ENCODE measurements at places on chromosomes 7 and 10.

DNA sequence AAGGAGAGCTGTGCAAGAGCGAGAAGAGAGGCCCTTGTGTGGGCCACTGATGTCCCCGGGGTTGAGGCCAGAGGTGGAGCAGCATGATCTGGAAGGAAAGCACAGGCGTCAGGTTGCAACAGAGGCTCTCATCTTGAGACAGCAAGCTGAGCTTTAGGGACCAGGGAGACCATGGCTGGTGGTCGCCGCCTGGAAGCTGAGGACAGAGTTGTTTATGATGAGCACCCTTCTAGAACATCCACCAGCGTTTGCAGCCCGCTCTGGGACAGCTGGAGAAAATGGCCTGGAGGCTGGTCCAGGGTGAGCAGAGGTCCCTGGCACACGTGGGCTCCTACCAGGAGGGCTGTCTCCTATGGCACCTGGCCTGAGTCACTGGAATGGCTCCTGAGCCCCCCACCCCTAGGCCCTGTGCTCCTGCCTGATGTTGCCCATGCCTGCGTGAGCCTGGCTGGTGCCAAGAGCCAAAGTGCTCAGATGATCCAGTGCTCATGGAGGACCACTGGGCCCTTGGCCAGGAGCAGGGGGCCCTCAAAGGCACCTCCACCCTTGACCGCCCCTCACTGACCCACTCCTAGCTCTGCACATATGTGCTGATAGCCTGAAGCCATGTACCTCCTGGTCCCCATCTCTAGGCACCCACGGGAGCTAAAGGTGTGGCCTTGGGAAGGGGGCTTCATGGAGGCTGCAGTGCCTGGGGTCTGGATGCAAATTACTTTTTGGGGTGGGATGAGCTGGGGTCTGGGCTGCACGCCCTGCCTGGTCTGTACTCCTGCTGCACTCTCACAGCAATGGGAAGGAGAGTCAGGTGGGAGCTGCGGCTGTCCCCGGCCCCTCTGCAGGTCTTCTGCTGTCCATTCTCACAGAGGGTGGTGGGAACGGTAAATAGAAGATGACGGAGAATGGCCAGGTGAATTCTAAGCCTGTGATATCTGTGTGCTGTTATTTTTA lies 40.1 kb upstream of the RET start:
- DNase-seq, result no peak

DNA sequence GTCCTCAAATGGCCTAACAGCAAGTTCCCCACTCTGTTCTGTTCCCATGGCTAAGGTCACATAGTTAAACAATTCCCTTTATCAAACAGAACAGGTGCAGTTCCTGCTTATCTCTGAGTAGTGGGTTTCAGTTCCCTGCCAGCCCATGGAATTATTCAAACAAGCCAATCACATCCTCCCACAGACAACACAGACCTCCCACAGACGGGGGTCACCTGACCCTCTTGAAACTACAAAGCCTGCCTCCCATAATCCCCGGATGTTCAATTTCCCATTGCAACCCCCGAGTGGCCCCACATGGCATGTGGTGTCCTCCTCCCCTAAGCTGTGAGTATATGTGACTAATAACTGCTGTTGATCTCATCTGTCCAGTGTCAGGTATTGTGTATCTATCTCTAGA lies 64.1 kb downstream of the TMEM168 start:
- no peak for DNase-seq

DNA sequence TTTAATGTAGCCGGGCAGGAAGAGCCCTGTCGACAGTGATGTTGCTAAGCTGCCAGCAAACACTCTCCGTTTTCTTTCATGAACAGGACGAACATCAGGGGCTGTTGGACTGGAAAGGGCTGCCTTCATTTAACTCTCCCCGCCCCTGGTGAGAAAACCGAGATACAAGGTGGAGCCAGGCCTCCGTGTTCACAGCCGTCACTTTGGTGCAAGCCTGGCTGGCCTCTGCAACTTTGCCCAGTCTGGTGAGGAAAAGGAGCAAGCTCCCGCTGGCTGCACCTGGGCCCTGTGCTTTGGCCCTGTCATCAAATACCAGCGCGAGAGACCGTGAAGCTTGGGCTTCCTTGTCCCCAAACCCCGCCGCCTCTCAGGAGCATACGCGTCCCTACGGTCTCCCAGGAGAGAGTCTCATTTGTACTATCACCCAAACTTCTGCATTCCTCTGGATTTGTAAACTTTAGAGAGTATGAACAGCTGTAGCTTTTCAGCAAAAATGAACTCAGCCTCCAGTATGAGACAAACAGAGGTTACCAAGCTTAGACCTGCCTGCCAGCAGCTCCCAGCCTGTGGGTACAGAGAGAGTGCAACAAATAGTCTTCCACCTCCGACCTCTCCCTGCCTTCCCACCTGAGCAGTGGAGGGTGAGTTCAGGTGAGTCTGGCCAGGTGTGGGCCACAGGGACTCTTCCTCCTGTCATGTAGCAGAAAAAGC lies 445.3 kb upstream of the MGMT start:
- DNase-seq, result no peak

DNA sequence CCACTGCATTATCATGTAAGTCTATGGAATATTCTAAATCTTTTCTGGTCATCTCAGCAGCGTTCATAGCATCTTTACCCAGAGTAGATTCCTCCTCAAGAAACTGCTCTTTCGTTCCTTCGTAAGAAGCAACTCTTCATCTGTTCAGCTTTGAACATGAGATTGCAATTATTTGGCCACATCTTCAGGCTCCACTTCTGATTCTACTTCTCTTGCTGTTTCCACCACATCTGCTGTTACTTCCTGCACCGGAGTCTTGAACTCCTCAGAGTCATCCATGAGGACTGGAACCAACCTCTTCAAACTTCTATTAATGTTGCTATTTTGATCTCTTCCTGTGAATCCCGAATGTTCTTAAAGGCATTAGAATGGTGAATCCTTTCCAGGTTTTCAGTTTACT lies 12.7 kb downstream of the CHST12 start:
- no peak for DNase-seq

- DNase-seq, result peak; percentile 40
Observed at GRCh38 chr7:7653593-7654187, 13.1 kb downstream of the UMAD1 start.

DNA sequence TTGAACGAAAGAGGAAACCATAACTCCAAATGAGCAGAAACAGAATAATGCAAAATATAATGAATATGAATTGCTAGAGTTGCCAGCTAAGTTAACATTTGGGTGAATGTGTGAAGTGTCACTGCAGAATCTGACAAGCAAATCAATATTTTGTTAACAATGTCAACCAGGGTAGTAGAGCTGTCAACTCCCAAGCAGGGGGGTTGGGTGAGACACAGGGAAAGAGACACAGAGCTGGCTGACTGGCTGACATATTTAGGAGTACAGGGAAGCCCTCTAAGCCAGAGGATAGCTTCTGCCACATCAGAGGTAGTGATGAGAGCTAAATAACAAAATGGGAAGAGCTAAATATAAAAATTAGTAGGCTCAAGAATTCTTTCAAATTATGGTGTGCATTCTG lies 393.1 kb upstream of the KCND2 start:
- DNase-seq, result no peak

DNA sequence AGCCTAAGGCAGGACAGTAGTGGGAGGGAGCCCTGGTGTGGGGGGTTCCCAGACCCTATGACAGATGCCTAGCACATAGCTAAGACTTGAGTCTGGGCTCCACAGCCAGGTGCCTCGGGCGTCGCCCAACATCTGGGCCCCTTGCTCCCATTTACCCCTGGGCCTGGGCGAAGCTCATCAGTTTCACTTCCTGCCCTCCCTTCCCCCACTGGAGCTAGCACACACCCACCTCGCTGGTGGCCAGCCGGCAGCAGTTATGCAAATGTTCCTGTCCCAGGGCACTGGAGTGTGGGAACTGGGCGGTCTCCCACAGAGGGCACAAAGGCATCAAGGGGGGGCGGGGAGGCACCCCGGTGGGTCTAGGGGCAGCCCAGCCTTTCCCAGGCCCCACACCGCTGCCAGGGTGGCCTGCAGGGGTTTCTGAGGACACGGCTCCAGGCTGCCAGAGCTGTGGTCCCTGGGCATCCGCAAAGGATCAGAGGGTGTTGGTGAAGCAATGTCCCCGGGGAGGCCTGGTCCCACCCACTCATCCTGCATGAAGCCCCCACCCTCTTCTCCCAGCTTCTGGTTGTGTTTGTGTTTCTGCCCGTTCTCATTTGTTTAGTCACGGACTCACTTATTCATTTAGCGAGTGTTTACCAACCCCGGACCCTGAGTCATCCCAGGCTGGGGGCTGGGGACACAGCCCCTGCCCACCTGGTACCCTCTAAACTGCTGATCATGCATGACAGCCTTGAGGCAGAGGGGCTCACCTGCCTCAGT lies 20.4 kb downstream of the SH2B2 start:
- peak; percentile 30 for DNase-seq

GRCh38 chr10:63697956-63698786 lies 177.0 kb downstream of the REEP3 start:
- DNase-seq, result no peak

- DNase-seq, result no peak
Observed at GRCh38 chr10:102970562-102971340, 52.7 kb downstream of the CNNM2 start.

GRCh38 chr10:78414380-78414779 lies 380.7 kb downstream of the RPS24 start:
- no peak for DNase-seq

GRCh38 chr7:112154690-112155089 lies 51.5 kb downstream of the DOCK4 start:
- DNase-seq, result no peak

- DNase-seq, result no peak
Observed at GRCh38 chr10:12589291-12589690, 239.9 kb downstream of the CAMK1D start.

DNA sequence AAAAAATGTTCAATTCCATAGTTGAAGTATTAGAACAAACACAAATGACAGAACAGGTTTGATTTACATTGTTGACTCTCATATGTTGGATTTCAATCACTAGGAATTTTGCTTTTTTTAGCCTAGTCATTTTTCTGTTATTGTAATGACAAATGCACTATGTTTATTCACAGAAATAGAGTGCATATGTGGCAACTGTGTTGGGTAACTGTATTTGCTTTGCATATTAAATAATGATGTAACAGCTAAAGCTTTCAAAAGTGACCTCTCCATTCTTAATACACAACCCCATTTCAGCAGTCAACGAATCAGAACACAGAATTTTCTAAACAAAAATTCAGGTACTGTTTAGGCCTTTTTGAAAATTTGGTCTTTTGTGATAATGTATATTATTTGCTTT lies 54.0 kb upstream of the SLC26A5 start:
- DNase-seq, result no peak

DNA sequence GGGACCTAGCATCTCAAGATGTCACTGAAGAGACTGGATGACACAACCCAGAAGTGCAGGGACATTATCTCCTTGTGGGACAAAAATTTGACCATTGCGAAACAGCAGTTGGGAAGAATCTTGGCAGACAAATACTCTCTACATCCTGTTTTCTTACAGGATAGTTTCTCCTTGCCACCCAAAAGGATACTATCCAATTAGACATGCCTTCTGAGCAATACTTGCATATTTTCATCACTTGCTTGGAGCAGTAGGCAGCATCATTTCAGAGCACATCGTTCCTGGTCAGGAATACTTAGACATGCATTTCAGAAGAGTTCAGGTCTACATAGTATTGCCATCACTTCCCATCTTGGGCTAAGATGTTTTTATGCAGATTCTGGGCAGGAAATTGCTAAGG lies 56.8 kb downstream of the FAS start:
- no peak for DNase-seq

GRCh38 chr10:33336582-33337325 lies 2.3 kb upstream of the NRP1 start:
- no peak for DNase-seq

- no peak for DNase-seq
Observed at GRCh38 chr7:80950550-80950967, 31.7 kb upstream of the SEMA3C start.

- no peak for DNase-seq
Observed at GRCh38 chr10:42491001-42491592, 147.3 kb downstream of the ZNF33B start.

DNA sequence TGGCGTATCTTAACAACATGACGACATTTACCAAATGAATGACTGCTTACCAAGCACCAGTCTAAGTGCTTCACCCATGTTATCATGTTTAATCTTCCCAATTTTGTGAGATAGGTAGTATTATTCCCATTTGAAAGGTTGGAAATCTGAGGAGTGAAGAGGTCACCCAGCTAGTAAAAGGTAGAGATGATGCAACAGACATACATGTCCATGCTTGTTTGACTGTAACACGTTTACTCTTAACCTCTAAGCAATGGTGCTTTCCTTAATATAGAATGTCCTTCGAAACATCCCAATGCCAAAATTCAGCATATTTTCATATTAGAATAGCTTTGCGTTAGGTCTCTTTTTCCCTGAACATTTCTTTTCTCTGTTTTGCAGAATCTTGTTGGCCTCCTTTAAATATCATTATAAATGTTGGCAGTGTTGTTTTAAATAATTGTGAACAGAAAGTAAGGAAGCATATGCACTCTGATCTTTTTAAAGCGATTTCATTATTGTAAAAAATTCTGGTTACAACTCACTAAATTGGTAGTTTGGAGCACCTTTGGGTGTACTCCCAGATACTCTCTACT lies 722.8 kb downstream of the AUTS2 start:
- no peak for DNase-seq

DNA sequence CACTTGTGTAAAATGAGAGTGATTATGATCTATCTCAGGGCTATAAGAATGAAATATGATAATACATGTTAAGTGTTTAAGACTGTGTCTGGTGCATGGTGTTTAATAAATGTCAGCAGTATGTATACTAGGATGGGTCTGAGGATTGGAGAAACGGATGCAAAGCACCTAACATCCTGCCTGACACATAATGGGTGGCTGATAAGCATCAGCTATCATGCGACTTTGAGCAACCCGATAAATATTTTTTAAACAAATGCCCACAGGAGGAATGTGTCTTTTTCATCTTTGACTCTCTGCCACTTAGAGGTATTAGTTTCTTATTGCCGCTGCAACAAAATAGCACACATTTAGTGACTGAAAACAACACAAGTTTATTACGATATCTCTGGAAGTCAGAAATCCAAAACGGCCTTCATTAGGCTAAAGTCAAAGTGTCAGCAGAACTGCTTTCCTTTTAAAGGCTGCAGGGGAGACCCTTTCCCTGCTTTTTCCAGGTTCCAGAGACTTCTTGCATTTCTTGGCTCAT lies 93.2 kb upstream of the ARHGAP21 start:
- DNase-seq, result no peak

DNA sequence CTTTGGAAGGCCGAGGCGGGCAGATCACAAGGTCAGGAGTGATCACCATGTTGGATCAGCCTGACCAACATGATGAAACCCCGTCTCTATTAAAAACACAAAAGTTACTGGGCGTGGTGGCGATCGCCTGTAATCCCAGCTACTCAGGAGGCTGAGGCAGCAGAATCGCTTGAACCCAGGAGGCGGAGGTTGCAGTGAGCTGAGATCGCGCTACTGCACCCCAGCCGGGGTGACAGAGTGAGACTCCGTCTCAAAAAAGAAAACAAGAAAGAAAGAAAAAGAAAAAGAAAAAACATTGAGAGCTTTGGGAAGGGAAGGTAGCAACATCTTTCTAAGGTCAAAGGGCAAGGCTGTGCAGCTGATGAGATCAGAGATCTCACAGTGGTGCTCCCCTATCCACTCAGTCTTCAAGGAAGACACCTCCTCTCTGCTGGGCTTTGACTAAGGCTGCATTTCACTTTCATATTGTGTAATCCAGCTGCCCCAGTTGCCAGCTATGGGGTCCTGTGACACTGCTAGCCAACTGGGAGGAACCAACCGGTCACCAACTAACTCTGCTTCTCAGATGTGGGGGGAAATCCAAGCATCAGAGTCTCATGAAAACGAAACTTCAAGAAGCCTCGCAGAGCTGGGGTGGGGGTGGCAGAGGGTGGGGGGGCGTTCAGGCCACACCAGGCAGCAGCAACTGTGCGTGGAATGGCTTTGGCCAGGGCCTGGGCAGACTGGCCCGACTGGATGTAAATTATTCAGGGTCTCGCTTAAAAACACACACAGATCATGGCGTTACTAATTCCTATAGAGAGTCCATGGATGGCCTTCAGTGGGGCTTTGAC lies 1.5 kb downstream of the IL15RA start:
- peak; percentile 85 for DNase-seq

Data from natural killer cell (primary cell).